Cardiac septum (tissue), 1 donor: ENCODE measurements at places on chromosomes 5 and 9. TPM values are rescaled to one million over a fixed set of nuclear protein-coding genes. Genes with fewer than 3 reads are reported as not detected.
A peak's percentile ranks its signal among the peaks of the same experiment; 100 is the strongest.

- no peak for DNase-seq
Measured at GRCh38 chr9:131330814-131331600, 41.5 kb downstream of the PLPP7 start.

DNA sequence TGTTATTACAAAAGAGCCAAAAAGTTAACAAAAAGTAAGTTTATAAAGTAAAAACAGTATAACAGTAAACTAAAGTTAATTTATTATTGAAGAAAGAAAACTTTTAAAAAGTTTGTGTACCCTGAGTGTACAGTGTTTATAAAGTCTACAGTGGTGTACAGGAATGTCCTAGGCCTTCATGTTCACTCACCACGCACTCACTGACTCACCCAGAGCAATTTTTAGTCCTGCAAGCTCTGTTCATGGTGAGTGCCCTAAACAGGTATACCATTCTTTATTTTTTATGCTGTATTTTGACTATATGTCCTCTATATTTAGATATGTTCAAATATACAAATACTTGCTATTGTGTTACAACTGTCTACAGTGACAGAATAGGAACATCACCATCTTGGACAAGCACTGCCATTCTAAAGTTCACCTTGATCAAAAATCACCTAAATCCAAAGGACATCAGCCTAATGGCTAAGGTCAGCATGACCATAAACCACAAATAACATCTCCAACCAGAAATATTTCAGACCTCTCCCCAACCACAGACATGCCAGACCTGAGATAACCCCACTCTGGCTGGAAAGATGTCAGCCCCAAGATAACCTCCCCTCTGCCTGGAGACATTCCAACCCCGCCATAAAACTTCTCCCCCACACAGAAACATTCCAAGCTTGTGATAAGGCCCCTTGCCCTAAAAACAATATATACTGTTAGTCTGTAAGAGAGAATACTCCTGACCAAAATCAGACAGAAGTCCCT, 56.1 kb downstream of the AGXT2 start:
- no peak for DNase-seq

- DNase-seq: peak; percentile 47
Measured at GRCh38 chr5:2134543-2135292, 252.0 kb upstream of the IRX4 start.

DNA sequence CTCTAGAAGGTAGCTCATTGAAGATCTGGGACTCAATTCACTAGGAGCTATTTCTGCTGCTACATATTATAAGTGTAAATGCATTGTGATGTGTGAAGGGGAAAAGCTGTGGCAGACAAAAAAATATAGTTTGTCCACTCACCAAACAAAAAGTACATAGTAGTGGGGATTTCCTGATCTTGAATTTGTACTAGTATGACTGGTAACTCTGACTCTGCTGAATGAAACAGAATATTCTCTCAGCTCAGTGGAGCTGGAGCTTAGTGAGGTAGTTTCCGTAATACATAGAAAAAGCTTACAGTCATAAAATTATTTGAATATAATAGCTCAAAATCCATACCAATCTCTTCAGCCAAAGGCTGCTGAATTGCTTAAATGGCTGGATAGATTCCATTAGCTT, 455.6 kb upstream of the CD180 start:
- DNase-seq: no peak

GRCh38 chr5:100900142-100900795, 2.8 kb downstream of the ST8SIA4 start:
- DNase-seq: no peak

DNA sequence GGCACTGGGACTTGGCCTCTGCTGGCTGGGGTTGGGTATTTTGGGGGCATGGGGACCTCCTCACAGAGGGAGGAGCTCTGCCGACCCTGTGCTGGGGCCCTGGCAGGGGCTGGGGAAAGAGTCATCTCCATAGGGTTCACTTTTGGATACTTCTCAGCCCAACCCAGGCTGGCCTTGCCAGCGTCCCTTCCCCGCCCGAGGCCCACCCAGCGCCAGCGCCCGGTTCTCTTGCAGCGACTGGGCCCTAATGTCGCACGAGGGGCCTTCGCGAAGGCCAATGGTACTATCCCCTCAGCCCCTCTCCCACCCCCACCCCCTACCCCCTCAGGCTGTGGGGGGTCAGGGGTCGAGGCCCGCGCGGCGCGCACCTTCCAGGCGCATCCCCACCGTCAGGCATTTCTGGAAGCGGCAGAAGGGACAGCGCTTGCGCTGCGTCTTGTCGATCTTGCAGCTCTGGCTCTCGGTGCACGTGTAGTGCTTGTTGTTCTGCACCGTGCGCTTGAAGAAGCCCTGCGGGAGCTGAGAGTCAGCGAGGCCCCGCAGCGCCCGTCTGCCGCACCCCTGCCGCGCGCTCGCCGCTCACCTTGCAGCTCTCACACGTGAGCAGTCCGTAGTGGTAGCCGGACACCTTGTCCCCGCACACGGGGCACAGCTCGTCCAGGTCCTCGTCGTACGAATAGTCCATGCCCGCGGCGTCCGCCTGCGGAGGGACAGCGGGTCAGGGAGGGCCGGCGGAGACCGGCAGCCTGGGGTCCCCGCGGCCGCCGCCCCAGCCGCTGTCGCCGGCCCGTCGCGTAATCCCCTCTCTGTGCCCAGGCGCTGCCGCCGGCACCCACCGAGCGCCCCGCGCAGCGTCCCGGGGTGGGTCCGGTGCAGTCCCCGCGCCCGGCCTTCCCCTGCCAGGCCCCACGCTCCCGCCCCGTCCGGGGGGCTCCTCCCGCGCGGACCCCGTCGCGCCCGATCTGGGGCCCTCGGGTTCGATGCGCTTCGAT, 4.2 kb downstream of the NR5A1 start:
- no peak for DNase-seq

GRCh38 chr5:57538341-57538955, 55.8 kb upstream of the ACTBL2 start:
- DNase-seq: no peak

- DNase-seq: no peak
Measured at GRCh38 chr5:82644766-82645165, 366.6 kb upstream of the RPS23 start.

DNA sequence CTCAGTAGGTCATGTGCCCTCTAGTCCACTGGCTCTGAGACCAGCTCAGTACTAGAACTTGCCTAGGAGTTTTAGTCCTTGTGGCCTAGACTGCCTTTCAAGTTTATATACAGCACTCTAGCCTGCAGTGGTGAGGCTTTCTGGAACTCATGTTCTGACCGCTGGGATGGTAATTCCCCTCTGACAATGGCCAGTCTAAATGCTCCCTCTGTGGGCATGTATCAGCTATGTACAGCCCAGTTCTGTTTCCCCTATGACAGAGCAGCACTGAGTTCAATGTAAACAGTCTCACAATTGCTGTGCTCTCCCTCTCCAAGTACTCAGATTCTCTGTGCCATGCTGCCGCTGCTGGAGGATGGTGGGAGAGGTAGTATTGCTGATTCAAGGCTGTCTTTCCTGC, 68.6 kb upstream of the SLC27A6 start:
- no peak for DNase-seq

DNA sequence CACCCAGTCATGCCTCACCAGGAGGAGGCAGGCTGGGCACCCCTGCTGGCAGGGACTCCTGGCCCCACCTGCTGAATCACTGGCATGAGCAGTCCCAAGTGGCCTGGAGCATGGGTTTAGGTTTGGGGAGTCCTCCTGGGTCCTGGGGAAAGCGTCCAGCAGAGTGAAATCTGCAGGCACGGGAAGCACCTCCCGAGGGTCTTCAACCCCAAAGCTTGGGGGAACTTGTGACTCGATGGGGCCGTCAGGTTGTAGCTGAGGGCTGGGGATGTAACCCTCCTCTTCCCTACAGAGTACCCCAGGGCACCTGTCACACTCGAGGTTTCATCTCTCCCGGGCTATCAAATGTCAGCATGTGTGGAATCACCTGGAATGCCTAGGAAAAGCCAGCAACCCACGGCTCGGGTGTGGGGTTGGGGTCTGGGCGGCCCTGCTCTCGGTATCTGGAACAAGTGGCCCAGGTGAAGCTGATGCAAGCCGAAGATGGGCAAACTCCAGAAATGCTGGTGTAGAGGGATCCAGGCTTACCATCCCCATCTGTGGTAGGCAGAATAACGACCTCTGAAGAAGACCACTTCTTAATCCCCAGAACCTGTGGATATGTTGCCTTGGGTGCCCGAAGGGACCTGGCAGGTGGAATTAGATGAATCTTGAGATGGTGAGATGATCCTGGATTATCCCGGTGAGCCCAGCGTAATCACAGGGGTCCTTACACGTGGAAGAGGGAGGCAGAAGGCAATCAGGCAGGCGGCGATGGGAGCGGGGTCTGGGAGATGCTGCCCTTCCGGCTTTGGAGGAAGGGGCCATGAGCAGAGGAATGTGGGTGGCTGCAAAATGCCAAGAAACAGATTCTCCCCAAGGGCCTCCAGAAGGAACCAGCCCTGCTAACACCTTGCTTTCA, 6.1 kb upstream of the RASGEF1C start:
- no peak for DNase-seq

DNA sequence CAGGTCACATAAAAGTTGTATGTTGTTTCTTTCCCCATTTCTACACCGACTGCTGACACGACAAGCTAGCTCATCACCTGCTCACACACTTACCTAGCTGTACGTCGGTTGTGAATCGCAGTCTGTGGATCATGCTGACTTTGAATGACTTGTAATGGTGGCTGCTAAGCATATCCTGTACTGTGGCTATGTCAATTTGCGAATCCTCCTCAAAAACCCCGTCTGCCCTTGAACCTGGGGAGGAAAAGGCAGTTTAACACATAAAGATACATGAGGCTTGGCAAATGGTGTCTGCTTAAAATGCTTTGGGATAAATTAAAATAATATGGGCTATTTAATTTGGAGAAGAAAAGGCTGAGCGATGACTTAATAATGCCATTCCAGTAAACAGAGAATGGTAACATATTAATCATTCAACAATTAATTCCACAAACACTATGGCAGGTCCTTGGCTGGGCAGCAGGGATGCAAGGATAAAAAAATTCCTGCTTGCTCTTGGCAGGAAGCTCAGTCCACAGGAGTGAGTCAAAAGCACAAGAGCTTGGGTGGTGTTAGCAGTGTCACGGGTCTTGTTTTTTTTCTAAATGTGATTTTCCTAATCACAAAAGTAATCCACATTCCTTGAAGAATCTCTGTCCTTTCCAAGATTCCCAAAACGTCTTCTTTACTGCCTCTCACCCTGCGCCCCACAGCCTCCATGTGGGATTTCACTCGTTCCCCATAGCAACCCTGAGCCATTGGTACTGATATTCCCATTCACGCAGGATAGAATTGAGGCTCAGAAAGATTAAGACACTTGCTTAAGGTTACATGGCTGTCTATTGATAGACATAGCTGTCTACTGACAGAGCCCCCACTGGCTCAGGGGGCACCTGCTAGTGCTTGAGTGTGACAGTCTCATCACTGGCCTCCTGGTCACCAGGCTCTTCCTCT, 222.4 kb downstream of the MAPKAP1 start:
- DNase-seq: no peak

DNA sequence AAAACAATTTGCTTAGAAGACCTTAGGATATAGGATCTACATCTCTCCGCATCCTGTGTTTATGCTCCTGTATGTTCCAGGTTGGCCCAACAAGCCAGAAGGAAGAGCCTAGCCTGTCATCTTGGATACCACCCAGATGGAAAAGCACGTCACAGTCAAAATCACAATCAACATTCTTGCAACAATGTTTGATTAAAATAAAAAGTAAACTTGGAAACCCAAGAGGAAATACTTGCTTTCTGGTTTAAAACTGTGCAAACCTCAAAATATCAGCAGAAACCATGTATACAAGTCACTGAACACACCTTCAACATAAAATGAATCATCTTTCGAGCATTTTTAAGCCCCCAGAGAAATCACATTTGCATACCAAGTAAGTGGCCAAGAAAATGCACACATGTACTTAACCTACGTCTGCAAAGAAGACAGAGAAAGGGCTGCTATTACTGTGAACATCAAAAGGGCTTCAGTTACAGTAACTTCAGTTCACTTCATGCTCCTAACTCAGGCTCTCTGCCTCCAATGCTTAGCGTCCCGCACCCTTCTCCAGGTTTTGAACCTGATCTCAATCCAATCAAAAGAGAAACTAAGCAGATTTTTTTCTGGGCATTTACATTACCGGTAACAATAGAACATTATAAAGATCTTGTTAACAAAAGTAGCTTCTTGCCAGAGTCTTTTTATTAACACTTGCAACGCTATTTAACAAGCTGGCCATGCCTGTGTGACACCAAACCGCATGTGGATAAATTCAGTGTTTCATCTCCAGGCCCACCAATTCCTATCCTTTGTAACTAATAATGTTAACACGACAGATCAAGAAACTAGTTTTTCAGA, 1.3 kb downstream of the ENC1 start:
- DNase-seq: no peak

- no peak for DNase-seq
Measured at GRCh38 chr9:137905740-137906139, 28.2 kb downstream of the CACNA1B start.

DNA sequence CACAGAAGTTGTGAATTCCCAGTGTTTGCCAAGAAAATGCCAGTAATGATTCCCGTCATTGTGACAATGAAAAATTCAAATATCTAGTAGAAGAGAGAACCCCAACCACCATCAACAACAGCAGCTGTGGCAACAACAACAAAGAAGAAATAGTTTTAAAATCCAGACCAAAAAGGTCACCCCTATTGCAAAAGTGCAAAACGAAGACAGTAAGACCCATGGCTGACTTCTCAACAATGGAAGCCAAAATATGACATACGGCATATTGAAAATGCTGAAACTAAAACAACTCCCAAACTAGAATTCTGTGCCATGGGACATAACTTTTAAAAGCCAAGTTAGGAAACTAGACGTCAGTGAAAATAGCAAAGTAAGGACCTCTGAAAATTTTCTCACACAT, 270.6 kb downstream of the IRX2 start:
- DNase-seq: no peak

GRCh38 chr9:98132158-98132557, 13.1 kb upstream of the TRIM14 start:
- no peak for DNase-seq

- no peak for DNase-seq
Measured at GRCh38 chr9:132301521-132301920, 53.3 kb downstream of the SETX start.

DNA sequence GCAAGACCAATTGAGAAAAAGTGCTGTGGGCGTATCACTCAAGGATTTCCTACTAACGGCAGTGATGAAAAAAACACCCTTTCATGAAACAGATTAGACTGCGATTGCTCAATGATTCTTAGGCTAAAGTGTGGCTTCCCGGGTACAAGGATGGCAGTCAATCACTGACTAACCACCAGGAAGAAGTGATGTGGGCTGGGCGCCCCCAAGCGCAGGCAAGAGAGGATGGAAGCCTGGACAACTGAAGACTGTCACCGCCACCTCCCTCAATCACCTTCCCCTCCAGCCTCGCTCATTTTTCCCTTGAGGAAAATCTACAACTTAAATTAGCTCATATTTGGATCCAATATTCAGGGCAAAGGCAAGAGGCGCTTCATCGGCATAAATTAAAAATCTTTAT, 707.2 kb downstream of the MTRR start:
- DNase-seq: no peak

SGCD gene
- total RNA-seq: 83.1 TPM

DOK3 gene
- 4.7 TPM for total RNA-seq

TRAF1 gene
- total RNA-seq: 2.4 TPM

SLC6A7 gene
- total RNA-seq: not detected

CCDC171 gene
- 2.5 TPM for total RNA-seq

TMEM167A gene
- 48.5 TPM for total RNA-seq

CD74 gene
- 239 TPM for total RNA-seq

NSD1 gene
- 53.9 TPM for total RNA-seq

KIF27 gene
- 3.0 TPM for total RNA-seq

LTC4S gene
- total RNA-seq: 12.8 TPM

RANBP3L gene
- 0.51 TPM for total RNA-seq

CTSL gene
- 116 TPM for total RNA-seq

PCDH1 gene
- total RNA-seq: 16.9 TPM

MAP1B gene
- total RNA-seq: 217 TPM
